Pons (tissue), 1 donor: ENCODE measurements at places on chromosomes 6 and 20.

DNA sequence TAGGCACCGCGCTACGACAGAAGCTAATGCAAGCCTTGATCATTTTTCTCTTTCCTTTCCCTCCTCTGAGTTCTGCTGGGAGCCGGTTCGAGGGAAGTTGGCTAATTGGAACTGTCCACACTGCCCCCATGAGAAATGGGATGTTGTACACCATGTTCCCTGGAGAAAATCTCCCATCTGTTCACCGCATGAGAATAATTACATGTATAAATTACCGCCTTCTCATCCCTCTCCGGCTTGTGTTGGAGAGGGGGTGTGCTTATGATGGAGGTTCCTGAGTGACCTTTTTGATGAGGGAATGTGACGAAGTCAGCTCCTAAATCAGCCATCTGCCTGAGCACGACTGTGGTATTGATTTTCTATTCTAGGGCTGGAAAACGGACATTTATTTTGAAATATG lies 320.2 kb upstream of the SULF2 start:
- no peak for DNase-seq

DNA sequence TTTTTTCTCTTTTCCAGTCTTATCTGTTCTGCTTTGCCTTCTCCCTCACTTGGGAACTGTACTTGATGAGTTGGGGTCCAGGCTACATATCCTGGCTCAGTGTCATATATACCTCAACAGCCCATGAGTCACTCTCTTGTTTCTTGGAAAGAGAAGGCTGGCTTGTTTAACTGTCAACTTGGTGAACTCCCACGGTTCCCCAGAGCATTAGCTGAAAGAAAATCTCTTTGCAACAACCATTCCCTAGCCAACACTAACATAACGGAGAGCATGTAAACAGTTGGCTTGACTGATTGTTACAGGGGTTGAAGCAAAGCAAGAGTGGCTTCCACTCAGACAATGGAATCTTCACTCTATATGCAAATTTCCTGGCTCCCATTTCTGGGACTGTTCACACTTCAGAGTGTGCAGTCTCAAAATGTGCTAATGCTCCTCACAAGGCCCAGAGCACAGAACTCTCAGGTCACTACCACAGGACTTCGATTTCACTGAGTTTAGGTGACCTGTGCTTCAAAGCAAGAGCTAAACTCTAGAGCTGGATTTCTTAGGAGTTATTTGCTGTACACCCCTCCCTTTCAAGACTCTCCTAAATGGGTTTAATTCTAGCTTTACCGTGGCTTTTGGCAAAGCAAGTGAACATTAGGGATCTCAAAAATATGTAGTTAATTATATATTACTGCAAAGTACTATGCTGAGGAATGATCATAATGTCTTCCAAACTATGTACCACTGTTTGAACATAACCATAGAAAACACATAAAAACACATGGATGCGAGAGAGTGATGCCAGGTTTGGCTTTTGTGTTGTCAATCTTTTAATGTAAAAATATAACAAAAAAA lies 609.8 kb downstream of the RFPL4B start:
- DNase-seq, result peak; percentile 28

DNA sequence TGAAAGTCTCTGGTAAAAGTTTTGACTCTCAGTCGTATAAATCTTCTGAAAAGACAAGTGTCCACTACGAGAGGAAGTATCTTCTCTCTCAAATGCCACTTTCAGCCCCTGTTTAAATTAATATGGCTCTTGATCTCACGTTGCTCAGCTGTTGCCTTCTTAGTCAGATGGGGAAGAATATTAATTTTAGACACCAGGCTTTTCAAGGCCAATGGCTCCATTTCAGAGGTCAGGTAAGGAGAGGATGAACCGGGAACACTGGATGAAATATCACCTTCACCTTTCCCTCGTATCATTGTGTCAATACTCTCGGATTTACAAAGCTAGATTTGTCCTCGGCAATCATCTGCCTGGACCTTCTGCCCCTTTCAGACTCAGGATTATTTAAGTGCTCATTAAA lies at the start of gene MYLK4:
MYLK4 (minus strand) TSS at position 91 of the 400 bp plus-strand sequence. CDS start 1,628 bp downstream, outside the sequence.
- no peak for DNase-seq

DNA sequence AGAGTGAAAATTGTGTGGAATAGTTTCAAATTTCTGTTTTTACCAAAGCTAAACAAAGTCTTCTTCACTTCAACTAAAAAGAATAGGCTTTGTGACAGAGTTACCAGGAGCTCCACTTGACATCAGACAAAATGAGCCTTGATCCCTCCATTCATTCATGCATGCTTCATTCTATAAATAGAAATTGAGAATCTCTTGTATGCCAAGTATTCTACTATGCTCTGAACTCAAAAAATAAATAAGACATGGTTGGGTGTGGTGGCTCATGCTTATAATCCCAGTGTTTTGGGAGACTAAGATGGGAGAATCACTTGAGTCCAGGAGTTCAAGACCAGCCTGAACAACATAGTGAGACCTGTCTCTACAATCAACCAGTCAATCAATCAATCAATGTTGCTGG lies 236.6 kb upstream of the FAM83B start:
- DNase-seq, result no peak

DNA sequence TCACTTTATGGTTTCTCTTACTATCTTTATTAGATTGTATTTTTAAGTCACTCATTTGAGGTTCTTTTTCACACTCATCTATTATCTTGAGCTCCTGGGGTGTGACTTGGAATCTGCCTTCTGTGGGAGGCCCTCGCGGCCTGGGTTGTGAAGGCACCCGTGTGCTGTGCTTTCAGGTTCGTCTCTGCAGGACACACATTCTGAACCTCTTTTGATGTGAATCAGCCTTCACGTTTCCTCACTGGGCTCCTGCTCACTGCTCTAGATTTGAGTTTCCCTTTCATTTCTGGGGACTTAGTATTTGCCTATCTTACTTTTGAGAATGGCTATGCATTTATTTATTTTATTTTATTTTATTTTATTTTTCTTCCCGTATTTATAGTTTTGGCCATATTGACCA lies 97.8 kb downstream of the PACRG start:
- no peak for DNase-seq

- no peak for DNase-seq
These were observed 17.0 kb downstream of the UQCC2 start for GRCh38 chr6:33694401-33694931.

DNA sequence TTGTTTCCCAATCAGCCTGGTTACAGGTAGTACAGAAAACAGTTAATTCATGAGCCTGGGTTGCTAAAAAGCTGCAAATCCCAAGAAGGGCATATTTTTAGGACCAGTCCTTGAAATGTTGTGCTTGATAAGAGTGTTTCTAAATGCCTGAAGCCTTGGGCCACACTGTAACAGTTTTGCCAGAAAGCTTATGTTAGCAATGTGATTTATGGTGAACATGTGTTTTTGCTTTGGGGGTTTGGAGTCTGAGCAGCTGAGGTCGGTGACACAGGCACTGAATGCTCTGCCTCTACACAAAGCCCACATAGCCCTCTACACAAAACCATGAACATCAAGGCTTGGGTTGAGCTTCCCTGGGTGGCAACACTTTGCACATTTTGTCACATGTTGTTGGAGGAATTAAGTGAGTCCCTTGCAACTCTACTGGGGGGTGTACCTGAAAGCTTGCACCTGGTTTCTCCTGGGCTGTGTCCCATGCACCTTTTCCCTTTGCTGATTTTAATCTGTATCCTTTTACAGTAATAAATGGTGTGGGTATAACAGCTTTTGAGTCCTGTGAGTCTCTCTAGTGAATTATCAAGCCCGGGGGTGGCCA lies 22.2 kb downstream of the AHI1 start:
- no peak for DNase-seq

GRCh38 chr20:64228086-64228653 lies 27.4 kb upstream of the PCMTD2 start:
- no peak for DNase-seq

DNA sequence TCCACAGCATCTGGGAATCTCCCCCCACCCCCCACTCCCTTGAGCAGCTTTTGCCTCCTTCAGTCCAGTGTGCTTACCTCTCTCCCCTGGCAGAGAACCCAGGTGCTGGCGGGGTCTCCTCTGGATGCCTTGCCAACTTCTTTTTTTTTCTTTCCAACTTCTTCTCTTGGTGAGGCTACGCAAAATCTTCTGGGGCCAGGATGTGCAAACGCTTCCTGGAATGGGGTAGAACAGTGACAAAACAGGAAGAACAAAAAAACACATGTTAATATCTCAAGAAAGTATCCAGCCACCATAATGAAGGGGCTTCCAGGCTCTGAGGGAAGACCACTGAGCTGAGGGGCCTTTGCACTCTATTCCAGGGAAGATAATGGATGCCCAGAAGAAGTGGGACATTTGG lies 53.9 kb upstream of the DDR1 start:
- DNase-seq, result no peak

- DNase-seq, result no peak
These were observed 355.3 kb downstream of the RNF144B start for GRCh38 chr6:18742406-18742805.

DNA sequence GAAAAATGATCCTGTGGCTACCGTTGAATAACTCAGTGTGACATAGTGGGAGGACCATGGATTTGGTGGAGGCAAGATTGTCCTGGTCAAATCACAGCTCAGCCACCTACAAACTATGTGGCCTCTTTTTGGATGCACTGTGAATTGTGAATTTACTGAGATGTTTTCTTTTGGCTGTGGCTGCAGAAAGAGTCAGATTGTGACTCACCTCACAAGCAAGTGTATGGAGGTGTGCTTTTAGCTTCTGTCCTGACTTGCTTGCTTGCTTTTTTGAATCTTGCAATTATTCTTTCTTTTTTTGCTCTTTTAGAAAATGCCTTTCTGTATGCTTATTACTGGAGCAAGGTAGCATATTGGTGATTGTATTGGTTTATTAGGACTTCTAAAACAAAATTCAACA lies 122.9 kb upstream of the FOXO3 start:
- DNase-seq, result no peak

DNA sequence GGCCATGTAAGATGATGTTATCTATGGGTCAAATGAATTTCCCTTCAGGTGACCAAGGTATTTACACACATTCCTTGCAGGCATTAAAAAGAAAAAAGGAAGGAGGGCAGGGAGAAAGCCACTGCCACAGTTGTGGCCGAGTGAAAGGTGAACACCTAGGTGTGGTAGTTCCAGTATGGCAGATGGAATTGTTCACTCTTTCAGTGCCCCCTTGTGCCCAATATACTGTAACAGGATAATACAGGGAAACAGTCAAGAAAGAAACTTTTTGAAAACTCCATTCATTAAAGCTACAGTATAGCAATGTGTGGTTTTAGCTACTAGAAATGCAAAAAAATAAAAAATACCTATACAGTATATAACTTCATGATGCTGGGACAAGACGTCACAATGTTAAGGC lies 52.1 kb downstream of the BMP2 start:
- no peak for DNase-seq

DNA sequence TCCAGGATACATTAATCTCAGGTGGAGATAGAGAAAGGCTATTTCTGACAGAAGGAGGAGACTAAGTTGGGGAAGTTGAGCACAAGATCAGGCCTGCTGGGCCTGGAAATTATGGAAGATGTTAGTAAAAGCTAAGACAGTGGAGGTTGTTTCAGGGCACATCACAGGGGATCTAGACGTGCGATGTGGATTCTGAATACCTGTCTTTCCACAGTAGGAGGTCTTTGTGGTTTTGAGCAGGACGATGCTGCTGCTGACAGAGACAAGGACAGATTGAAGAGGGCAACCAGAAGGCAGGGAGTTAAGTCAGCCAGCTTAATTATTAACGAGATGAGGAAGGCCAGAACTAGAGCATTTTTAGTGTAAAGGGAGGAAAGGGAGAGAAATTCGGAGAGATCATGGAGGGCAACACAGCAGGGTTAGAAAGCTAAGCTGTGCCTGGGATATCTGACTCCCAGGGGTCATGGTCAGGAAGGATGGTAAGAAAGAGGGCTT lies 384.9 kb downstream of the MAFB start:
- no peak for DNase-seq

DNA sequence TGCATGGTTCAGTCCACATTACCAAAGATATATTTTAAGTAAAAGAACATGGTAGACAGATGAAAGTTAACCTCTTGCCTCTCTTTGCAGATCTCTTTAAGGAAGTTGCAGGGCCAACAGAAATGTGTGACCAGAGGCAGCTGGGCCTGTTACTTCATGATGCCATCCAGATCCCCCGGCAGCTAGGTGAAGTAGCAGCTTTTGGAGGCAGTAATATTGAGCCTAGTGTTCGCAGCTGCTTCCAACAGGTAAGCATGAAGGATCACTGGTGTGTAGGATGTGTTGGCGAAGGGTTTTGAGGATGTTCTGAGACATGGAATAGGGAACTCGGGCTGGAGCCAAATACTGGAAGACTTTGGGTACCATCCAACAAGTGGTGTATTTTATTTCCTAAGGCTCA lies 508.6 kb downstream of the UTRN start:
- DNase-seq, result no peak

DNA sequence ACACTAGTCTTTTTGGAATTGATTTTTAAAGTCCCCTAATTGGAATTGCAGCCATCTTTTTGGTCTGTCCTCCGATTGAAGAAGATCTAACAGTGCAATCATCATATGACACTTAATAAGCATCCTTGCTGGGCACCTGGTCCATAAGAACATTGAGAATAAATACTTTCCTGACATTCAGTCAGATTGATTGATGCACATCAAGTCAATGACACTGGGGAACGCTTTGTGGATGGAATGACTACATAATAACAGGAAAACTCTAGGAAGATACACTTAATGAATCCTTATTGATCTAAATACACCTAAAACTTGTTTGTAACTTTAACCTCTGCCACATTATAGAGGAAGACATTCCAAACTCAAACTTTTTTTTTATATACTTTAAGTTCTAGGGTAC lies 255.7 kb downstream of the PRKN start:
- DNase-seq, result no peak

GRCh38 chr6:85640821-85641220 lies 1.9 kb downstream of the SYNCRIP start:
- DNase-seq, result peak; percentile 9

- no peak for DNase-seq
These were observed 27.1 kb downstream of the RIPOR2 start for GRCh38 chr6:24908650-24909035.

DNA sequence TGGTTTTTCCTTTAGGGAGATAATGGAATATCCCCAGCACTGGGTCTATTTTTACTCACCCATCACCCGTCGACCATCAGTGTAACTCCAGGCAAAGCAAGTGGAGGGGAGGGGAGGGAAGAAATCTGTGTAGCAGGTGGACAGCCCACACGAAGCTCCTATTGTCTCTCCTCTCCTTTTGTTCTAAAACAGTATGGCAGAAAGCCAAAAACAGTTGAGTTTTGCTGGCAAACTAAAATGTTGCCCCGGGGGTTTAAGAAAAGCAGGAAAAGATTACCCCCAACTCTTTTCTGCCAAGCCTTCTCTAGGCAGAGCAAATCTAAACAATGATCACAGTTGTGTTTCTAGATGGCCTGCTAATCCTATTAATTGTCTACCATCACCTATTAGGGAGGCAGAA lies 89.7 kb downstream of the PREP start:
- no peak for DNase-seq

DNA sequence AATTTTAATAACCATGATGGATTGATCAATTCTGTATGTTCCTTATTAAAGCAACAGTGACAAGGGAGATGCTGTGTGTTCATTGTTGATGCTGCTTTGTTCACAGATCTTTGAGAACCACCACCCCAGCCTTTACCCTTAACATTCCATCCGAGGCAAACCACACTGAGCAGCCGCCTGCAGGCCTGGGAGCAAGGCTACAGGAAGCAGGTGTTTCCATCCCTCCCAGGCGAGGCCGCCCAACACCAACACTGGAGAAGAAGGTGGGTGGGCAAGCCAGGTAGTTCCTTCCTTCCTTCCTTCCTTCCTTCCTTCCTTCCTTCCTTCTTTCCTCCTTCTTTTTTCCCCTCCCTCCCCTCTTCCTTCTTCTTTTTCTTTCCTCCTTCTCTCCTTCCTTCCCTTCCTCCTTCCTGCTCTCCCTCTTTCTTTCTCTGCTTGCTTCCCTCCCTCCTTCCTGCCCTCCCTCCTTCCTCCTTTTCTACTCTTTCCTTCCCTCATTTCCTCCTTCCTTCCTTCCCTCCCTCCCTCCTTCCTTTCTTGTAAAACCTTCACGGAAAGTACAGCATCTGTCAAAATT lies 13.7 kb downstream of the TTLL2 start:
- DNase-seq, result no peak
